ENCODE measurements at places on chromosomes 16 and 17.

GRCh38 chr16:7997966-7998365 is 592.3 kb downstream of the TMEM114 start:
- no peak for DNase-seq

DNA sequence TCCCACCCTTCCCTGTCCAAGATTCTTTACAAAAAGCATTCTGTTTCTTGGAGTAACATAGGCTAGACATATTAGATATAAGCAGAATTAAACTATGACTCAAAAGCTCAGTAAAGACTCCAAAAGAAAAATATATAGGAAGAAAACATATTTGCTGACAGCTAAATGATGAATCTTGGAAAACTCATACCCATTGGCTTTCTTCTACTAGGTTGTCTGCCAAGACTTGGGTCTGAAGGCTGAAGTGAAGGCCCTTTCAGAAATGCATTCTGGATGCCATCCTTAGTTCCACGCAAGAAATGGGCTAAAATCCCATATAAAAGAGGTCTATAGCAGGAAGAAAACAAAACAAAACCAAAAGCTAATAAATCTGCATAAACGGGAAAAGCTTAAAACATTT is 15.1 kb downstream of the CEP20 start:
- no peak for DNase-seq

DNA sequence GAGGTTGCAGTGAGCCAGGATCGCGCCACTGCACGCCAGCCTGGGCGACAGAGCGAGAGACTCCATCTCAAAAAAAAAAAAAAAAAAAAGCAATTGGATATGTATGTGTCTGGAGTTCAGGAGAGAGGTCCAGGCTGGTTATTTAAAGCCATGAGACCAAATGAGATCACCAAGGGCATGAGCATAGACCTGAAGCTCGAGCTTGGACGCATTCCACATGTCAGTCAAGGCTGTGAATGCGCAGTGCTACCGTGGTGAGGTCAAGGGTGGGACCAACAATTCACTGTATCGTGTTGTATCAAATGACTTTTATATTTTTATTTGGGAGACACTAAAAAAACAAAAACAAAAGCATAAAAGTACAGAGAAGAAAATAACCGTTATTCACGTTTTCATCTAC is 29.1 kb upstream of the SPNS2 start:
- no peak for DNase-seq

GRCh38 chr17:39774047-39774446 is 36.3 kb downstream of the GRB7 start:
- DNase-seq, result no peak

DNA sequence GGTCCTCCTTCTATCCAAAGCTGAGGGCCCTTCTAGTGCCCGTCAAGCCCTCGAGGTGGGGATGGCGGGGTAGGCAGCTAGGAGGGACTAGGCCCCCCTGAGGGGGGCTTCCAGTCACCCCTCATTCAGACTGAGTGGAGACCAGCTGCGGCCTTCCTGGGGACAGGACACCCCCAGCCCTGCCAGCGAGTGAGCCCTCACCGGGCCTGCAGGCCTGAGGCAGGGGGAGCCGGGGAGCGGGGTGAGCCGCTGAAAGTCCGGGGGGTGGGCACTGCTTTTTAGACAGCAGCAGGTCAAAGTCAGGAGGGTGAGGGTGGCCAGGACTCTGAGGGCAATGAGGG is 8.7 kb upstream of the KREMEN2 start:
- no peak for DNase-seq

GRCh38 chr17:64661726-64661975 is 456 bp downstream of the SMURF2 start:
- DNase-seq, result no peak

DNA sequence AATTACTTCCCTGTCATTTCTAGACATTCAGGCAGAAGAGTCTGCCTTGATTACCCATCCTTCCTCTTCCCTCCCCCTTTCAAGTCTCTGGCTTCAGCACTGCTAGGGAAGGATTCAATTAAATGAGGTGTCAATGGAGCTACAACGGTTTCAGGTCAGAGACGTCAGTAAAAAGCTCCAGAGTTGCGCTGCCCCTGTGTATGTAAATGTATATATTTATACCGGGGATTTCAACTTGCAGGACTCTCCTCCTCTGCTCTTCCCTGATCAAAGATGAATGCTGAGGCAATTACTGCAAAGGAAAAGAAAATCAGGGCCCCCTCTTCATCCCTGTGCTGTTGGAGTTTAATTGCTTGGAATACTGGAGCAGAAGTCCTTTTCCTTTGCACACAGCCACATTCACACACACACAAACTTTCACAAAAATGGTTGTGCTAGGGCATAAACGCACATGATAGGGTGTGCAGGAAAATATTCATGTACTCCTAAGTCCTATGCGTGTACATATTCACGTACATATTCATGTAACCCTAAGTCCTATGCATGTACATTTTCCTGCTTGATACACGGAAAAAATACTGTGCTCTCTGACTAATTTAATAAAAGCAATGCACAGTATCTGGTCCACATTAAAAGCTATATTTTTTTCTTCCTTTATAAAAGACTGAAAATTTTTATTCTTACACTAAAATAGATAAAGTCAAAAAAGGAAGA is 129.7 kb upstream of the PMFBP1 start:
- DNase-seq, result no peak

Measured in body of pancreas (tissue), 4 donors.